Activated CD4-positive, alpha-beta T cell treated with anti-CD3 and anti-CD28 coated beads, Interleukin-2, amount 50 U/mL, for 48 hours (primary cell): ENCODE measurements at places on chromosomes 7 and 10.
A peak's percentile ranks its signal among the peaks of the same experiment; 100 is the strongest.

DNA sequence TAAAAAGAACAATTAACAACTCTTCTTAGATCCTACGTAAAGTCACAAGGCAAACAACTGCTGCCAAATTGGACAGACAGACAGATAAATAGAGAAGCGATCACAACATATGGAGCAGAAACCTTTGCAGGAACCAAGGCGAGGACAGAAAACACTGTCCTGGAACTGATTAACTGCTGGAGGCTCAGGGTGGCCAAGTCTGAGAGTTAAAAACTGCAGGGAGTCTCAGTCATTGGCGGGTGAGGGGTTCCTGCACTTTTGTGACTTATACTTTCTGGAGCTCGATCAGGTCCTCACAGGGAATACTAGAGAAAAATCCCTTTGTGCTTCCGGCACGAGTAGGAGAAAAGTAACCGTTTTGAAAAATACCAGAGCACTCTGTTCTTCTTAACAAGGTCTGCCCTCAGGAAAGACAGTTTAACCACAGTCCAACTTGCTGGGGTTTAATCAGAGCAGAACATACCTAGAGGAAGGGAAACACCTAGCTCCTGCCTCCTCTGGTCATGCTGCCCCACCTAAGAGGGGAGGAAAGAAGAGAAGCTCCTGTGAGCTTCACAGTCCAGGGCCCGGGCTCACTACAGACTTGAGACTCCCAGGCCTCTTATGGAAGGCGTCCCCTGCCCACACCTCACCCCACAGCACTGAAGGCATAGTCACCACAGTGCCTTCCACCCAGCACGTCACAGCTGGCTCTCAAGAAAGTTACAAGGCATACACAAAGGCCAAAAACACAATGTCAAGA lies 74.9 kb downstream of the LARP4B start:
- no peak for DNase-seq

GRCh38 chr7:25777969-25778708 lies 373.9 kb upstream of the NFE2L3 start:
- no peak for DNase-seq

DNA sequence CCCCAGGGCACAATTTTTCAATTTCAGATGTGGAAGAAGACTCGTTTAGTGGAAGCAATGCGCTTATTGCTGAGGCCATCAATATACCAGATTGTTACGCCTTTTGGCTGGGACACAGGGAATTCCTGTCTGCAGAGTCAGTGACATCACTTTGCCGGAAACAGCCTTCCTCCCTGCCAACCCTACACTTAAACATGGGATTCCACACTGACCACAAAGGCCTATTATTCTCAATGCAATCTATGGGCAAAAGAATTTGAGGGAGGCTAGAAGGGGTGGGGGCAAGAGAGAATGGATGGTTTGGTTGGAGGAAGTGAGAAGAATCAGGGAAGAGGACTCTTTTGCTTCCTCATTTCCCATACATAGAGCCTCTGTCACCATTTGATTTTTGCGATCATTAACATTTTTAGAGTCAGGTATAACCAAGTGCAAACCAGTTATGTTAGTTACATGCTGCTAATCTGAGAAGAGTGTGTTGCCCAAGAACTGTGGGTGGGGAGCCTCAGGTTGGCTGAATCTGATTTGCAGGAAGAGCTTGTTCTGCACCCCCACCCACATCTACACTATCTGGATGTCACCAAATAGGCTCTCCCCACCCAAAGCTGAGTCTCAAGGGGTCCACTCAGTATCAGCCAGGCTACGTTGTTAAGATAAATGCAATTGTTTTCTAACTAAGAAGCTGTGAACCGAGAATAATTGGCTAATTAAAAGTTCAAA lies 58.2 kb downstream of the ENTPD1 start:
- DNase-seq: no peak

- DNase-seq: no peak
Observed at GRCh38 chr7:1317646-1318045, 85.0 kb downstream of the UNCX start.

- DNase-seq: no peak
Observed at GRCh38 chr7:41038211-41038610, 664.7 kb downstream of the INHBA start.

GRCh38 chr10:13769946-13770345 lies 183.2 kb downstream of the PRPF18 start:
- DNase-seq: no peak

GRCh38 chr10:132319853-132320653 lies 11.9 kb upstream of the LRRC27 start:
- DNase-seq: peak; percentile 65

DNA sequence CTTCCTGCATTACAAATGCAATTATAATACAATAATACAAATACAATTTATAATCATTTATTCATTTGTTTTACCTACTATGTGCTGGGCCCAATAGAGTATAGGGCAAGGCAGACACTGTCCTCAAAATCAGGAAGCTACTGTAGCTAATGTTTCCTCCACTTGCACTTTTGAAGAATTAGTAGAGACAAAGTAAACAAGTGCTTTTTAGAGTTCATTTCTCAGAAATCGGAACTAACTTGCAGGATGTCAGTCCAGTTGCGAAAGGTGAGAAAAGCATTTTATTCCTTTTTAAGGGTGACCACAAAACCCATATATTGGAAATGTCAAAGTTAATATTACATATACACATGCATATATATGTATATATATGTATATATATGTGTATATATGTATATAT lies 14.2 kb downstream of the ADRB1 start:
- DNase-seq: no peak

GRCh38 chr7:22234227-22234626 lies 122.7 kb downstream of the RAPGEF5 start:
- DNase-seq: no peak

DNA sequence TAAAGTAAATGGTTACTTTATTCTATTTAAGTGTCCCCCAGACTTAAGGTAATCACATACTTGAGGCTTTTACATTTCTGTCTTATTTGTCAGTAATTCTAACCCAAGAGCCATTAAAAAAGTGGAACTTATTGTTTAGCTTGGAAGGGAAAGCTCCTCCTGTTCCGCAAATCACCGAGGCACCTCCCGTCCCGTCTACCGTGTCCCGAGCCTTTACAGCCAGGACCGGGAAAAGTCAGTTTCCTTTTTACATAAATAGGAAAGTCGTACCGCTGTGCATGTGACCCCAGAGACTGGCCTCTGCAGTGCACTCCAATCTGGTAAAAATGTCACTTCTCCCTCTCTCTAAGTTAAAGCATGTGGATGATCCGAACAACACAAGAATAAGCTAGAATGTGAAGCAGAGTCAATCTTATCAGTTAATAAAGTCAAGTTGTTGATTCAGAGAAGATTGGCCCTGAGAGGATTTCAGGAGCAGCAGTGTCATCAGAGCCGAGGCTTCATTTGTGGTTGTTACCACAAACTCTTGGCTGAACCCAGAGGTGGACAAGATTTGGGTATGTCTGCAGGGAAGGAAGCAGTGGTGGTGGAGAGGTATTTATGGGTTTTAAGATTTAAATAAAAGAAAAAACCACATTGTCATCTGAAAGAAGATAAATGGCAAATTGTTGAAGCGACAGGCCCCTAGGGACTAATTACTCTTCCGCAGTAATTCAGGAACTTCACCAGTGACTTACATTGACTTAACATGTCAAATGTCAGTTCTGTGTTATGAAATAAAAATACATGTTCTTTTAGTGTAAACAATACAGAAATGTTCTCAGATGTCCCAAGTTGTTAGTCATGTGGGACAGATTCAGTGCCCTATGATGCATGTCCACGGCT lies 316.6 kb upstream of the ZNF32 start:
- DNase-seq: no peak

DNA sequence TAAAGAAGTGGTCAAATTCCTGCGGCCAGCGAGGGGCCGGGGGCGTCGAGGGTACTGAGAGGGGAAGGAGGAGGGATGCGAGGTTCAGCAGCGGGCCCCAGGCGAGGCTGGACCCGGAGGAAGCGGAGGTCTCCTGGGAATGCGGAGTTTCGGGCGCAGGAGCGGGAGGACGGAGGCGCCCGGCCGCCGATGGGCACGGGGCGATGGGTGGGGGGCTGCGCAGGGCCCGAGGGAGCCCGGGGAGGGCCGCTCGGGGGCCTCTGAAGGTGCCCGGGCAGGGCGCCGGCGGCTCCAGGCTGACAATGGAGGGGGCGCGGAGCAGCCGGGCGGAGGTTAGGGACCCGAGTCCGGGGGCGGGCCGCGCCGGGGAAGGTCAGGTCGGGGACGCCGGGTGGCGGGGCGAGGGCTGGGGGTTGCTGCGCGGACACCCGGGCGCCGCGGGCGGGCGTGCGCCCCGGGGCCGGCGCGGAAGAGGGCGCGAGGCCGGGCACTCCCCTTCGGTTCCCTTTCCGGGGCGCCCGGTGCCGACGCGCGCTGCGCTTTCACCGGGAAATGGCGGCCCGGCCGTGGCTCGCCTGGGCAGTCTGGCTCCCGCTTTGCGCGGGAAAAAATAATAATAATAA lies 683 bp downstream of the MACROH2A2 start:
- peak; percentile 20 for DNase-seq

DNA sequence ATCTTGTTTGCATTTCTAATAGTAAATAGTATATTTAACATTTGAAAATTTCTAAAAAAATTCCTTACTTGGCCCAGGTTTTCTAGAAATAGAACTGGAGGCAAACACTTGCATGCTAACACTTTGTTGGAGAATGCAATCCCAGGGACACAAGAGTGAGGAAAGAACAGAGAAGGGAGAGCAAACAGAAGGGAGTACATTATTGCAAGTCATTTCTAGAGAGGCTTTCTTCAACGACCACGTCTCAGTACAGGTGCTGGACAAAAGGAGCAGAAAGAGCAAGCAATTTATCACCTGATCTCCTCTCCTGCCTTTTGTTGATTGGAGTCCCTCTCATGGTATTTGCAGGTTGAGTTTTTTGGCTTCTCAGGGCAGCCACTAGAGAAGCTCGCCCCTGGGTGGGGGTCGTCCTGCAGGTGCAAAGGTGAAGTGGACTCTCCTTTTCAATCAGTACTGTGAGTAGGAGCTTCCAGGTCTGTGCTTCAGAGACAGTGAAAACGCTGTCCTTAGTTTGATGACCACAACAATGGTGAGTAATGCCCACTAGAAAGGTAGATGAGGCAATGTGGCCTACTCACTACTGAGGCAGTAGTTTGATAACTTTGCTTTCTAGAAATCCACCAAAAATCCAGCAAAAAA lies 5.2 kb downstream of the CPED1 start:
- no peak for DNase-seq

DNA sequence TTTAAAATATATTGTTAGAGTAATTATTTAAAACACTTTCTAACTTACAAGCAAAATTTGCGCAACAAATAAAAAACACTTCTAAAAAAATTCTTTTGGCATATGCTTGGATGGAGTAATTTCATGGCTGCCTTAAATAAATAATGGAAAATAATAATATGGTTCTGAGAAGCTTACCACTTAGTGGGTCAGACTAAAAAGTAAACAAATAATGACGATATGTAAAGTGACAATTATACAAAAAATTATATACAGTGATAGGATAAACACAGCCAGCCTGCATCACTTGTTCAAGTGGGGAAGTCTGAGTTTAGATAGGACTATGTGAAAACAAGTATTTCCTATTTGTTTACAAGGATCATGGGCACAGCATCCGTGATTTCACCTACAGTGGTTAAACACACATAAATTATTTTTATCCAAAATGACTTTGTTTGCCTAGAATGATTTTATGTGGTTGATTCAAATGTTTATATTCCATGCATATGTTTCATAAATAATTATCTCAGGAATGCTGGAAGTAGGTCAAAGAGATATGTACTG lies 141.7 kb upstream of the SEMA3D start:
- DNase-seq: no peak

DNA sequence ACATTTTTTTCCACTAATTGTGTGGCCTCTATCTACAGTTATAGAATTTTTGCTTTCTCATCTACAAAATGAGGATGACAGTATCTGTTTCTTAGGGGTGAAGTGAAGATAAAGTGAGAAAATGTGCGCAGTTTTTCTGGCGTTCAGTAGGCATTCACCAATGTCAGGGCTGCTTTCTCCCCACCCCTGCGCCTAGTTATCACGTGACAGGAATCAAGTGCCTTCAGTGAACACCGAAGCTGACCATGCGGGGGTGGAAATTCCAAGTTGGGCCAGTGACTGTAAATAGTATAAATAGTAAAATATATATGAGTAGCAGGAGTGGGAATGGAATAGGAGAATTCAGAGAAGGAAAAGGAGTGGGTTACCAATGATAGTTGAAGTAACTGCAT lies 77.4 kb downstream of the TAF3 start:
- no peak for DNase-seq

- no peak for DNase-seq
Observed at GRCh38 chr10:124524991-124525653, 63.5 kb downstream of the LHPP start.

GRCh38 chr10:108567899-108568752 lies 1355.2 kb downstream of the XPNPEP1 start:
- no peak for DNase-seq

DNA sequence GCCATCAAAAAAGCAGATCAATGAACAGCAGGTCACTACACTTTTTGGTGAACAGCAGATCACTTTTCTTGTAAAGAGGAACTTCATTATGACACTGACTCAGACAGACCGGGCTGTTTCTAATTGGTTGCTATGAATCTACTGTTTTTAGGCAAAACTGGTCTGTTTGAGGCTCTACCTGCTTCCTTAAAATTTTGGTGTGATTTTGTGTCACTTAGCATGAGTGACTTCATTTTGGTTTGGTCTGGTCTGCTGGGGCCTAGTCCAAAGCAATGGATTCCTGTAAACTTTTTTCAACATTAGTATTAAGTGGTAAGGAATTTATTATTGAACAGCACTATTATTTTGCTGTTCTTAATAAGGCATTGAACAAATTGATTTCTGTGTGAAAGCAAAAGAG lies 41.8 kb upstream of the C10orf71 start:
- DNase-seq: no peak
